Aorta (tissue), 5 donors: ENCODE measurements at places on chromosomes 16 and 17. TPM values are rescaled to one million over a fixed set of nuclear protein-coding genes. Genes with fewer than 3 reads are reported as not detected.

The CTRB1 gene
- total RNA-seq, result 6.8 TPM

The PRKCA gene
- total RNA-seq, result 11.9 TPM

DNA sequence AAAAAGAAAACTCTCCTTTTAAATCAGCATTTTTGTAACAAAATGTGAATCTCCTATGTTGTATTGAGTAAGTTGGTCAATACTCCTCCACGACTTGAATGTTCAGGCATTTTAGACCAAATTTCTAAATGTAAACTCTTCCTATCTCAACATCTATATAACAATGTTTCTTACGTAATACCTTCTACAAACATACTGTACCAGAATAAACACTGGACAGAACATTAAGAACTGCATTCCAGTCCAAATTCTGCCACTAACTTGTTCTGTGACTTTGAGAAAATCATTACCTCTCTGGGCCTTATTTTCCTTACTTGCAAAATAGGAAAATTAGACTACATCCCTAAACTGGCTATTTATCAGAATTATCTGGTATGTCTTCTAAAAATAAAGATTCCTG, 40.1 kb downstream of the AKAP10 start:
- no peak for DNase-seq

- peak; percentile 55 for DNase-seq
Observed at GRCh38 chr16:81583893-81584631, 139.5 kb downstream of the CMIP start.

DNA sequence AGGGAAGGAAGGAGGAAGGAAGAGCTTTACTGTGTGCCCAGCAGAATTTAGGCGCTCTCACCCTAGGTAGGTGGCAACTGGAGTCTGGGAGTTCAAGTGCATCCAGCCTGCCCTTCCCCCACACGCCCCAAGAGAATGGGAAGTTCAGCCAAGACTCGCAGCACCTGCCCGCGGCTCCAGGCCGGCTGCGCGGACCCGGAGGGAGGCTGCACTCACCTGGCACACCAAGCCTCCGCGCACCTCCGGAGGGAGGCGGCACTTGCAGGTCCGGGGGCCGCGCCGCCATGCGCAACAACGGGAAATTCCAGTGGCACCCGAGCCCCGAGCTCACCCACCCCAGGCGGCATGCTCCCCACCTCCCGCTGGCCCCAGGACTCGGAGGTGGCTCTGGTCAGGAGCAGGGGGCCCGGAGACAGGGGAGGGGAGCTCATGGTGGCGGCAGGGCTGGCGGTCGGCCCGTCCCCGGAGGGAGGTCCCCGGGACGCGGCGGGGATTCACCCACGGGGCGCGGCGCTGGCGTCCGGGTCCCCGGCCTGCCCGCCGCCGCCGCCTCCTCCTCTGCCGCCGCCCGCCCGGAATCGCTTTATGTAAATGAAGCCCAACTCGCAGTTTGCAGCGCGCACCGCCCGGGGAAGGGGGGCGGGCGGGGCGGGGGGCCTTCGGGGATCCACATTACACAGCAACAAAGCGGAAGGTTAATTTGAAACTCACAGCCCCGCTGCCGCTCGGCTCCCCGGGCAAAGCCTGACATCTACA, at the start of gene ZFHX3:
Gene ZFHX3 (minus strand): TSS at position 593 of the 756 bp plus-strand sequence. CDS start 87,983 bp downstream, outside the sequence.
- peak; percentile 90 for DNase-seq

DNA sequence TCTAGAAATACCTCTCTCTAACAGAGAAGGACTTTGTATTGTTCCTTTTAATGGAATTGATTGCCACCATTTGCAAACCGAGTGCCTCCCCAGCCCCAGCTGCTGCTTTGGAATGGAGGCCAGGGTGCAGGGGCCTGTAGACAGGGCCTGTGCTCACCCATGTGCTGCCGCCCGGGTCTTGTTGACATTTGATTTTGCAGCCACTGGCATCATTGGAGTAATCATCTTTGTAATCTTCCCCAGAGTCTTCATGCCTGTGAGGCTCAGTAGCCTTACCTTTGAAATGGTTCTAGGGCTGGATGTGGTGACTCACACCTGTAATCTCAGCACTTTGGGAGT, 119.8 kb downstream of the CLEC16A start:
- no peak for DNase-seq

- no peak for DNase-seq
Observed at GRCh38 chr16:74169066-74169465, 127.5 kb upstream of the PSMD7 start.

- DNase-seq, result peak; percentile 89
Observed at GRCh38 chr17:50151937-50152547, 1.6 kb upstream of the PPP1R9B start.
